ENCODE measurements at places on chromosomes 2 and 18. TPM values are rescaled to one million over a fixed set of nuclear protein-coding genes. Genes with fewer than 3 reads are reported as not detected.

UGT1A3 gene
- not detected for total RNA-seq

PROKR1 gene
- 2.9 TPM for total RNA-seq

CIDEA gene
- not detected for total RNA-seq

CCDC68 gene
- total RNA-seq = 0.80 TPM

ITGA4 gene
- 1.3 TPM for total RNA-seq

IL1F10 gene
- not detected for total RNA-seq

TLX2 gene
- 0.27 TPM for total RNA-seq

RAD51AP2 gene
- total RNA-seq = 0.18 TPM

CNGA3 gene
- 0.33 TPM for total RNA-seq

All from endodermal cell (in vitro differentiated cells).